Activated CD4-positive, alpha-beta T cell treated with anti-CD3 and anti-CD28 coated beads for 4 hours (primary cell): ENCODE measurements at places on chromosomes 3 and 15.

DNA sequence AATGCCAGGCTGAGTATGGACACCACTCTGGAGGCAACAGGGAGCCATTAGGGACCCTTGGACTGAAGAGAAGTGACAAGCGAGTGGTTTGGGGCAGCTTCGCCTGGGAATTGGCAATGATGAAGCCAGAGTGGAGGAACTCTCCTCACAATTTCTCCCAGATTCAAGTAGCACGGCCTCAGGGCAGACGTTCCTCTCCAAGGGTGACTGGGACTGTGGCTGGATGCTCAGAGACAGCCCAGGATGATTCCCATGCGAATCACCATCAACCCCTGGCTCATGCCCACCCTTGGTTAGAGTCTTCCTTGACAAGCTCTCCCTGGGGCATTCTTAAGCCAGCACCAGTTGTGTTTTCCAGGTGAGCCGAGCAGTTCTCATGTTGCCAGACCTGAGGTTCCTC, 16.3 kb upstream of the DOCK3 start:
- no peak for DNase-seq

- no peak for DNase-seq
These were observed 124.3 kb upstream of the LSAMP start for GRCh38 chr3:116569611-116570010.

DNA sequence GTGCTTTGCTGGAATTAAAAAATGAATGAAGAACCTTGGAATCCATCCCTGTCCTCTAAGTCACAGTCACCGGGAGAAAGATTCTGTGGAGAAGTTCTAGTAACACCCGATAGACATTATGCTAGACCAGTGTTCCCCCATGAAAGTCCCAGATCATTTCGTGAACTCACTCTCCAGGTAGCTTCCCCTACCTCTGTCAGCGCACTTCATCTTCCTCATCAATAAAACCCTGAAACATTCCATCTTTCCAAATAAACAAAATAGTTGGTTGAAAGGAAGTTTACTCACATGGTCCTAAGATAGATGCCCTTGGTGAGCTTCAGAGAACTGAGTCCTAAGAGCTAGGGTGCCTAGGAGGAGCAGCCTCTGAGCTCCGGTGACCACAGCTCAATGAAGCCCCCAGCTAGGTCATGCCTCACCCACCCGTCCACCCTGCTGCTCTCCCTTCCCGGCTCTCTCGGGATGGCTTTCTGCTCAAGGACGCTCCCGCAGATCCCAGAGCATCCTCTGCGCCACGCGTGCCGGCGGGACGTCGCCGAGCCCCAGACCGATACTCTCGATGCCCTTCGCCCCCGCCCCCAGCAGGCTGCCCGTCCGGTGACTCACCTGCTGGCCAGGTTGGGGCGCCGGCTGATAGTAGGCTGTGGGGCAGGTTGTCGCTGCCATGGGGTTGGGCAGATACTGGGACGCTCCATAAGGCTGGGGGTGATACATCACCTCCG, 776 bp downstream of the VGLL3 start:
- no peak for DNase-seq

DNA sequence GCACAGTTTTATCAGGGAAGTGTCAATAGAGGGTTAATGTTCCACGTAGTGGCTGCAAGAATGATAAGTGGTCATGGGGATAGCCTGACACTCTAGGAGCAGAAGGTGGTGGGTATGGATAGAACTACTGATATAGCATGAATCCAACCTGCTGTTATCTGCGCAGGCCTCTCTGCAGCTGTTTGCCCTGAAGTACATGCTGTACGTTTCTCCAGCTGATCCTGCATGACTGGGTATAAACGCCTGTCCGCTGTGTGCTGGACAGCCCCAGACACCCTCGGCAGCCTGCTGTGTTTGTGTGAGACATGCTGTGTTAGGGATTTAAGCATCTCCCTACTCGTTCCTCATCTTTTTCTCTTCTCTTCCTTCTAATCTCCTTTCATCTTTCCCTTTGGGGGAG, 87.1 kb downstream of the LPP start:
- DNase-seq, result no peak

DNA sequence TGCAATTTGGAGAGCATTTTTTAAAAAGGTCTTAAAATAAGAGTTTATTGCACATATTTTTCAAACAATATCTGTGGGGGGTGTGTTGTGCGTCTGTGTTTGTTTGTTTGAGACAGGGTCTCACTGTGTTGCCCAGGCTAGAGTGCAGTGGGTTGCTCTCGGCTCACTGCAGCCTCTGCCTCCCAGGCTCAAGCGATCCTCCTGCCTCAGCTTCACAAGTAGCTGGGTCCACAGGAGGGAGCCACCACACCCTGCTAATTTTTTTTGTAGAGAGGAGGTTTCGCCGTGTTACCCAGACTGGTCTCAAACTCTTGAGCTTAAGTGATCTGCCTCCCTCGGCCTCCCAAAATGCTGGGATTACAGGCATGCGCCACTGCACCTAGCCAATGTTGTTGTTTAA, 2.7 kb downstream of the MLF1 start:
- no peak for DNase-seq

- DNase-seq, result no peak
These were observed 30.6 kb upstream of the RASA2 start for GRCh38 chr3:141456301-141456625.

GRCh38 chr3:19765954-19766353, 168.1 kb downstream of the EFHB start:
- no peak for DNase-seq

DNA sequence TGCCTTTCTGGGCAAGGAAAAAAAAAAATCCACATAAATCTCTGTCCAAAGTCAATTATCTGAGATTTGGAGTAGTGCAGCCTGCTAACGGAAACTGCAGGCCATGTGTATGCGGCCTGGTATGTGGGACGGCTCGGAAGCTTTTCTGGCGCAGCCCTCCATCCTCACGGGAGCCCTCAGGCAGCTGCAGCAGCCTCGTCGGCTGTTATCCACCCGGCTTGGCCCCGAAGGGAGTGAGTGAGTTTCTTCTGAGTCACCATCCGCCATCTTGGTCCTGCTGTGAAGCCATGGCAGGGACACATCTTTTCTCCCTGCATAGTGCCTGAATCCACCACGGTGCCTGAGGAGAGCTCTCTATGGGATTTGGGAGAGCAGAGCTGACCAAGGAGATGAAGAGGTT, 62.8 kb downstream of the POLR2M start:
- no peak for DNase-seq

DNA sequence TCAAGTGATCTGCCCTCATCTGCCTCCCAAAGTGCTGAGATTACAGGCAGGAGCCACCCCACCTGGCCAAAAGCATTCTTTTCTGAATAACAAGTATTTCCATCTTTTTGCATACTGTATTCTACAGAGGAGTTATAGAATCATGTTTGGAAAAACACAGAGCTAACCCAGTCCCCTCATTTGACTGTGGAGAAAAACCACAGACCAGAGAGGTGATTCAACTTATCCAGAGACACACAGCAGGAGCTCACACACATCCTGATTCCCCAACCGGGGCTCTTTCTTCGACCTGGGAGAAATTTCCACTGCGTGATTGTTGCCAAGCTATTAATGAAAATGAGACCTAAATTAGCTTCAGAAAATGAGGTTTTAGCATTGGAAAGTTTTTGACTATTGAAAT, 176.1 kb upstream of the TLE3 start:
- DNase-seq, result no peak

GRCh38 chr15:39974656-39975230, 40.8 kb downstream of the EIF2AK4 start:
- no peak for DNase-seq

DNA sequence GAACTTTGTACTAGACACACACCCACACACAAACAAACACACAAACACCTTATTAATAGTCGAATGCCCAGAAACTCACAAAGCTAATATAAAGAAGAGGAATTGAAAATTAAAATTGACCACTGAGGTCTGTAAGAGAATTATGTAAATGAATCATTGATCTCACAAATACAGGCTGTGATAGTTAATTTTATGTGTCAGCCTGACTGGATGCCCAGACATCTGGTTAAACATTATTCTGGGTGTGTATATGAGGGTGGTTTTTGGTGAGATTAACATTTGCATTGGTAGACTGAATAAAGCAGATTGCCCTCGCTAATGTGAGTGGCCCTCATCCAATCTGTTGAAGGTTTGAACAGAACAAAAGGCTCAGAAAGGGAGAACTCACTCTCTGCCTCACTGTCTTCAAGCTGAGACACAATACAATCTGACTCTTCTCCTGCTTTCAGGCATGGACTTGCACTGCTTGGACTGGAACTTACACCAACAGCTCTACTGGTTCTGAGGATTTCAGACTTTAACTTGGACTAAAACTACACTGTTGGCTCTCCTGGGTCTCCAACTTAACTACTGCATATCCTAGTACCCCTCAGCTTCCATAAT, 199.4 kb upstream of the TTC14 start:
- no peak for DNase-seq

- no peak for DNase-seq
These were observed 13.8 kb downstream of the ALDH1A3 start for GRCh38 chr15:100893261-100893963.

DNA sequence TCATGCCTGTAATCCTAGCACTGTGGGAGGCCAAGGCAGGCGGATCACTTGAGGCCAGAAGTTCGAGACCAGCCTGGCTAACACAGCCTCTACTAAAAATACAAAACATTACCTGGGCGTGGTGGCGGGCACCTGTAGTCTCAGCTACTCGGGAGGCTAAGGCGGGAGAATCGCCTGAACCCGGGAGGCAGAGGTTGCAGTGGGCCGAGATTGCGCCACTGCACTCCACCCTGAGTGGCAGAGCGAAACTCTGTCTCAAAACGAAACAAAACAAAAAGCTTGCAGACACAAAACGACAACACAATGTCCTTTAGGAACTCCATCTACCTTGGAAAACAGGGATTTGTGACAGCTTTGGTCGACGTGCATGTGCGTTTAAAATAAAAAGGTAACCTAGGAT, 716 bp upstream of the KLHL24 start:
- no peak for DNase-seq

- no peak for DNase-seq
These were observed 232.6 kb downstream of the ABHD5 start for GRCh38 chr3:43923104-43923882.

GRCh38 chr3:8371085-8371551, 130.5 kb upstream of the LMCD1 start:
- no peak for DNase-seq

DNA sequence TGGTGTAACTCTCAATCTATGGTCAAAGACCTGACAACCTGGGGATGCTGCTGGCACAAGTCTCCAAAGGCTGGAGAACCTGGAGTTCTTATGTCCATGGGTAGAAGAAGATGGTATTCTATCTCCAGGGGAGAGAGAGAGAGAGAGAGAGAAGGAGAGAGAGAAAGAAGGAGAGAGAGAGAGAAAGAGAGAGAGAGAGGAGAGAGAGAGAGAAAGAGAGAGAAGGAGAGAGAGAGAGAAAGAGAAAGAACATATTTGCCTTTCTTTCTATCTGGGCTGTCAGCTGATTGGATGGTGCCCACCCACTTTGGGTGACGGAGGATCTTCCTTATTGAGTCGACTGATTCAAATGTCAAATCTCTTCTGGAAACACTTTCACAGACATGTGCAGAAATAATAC, 84.6 kb downstream of the PPM1L start:
- DNase-seq, result no peak

DNA sequence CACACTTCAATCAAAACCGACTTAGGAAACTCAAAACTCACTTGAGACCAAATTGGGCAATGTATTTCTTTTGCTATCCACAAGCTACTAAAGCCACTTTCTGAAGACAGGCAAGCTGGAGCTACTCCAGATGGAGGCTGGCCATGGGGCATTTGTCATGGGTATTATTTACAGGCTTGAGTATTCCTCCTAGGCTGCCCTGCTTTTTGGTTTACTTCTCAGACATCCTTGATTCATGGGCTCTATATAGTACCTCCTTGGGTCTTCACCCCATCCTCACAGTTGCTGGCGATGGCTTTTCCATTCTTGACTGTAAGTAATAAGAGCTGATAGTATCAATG, 18.6 kb upstream of the SYNM start:
- no peak for DNase-seq

DNA sequence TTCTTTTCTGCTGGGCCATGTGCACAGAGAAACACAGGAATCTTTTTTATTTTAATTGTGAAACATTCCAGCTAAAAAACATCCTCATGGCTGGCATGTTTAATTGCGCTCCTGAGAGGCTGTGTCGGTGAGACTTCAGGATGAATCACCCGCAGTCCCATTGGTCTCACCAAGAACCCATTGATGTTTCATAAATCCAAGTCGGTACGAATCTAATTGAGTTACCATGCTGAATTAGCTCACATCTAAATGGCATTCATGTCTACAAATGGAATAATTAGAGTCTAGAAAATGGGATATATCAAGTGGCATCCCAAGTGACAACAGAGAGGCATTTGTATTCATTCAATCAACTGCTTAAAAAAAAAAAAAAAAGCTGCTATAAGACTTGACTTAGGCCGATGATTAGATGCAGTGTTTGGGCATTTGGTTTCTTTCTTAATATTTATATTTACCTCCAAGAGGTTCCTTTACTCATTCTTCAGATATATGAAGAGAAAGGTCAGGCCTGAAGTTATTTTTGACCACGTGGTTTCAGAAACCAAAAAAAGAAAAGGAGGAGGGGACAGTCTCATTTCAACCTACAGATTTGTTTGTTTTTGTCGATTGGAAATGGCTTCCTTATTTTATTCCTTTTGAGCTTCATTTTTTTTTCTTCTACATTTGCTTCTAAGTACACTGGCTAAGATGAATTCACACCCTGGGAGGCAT, 79.1 kb upstream of the FOXB1 start:
- DNase-seq, result no peak

DNA sequence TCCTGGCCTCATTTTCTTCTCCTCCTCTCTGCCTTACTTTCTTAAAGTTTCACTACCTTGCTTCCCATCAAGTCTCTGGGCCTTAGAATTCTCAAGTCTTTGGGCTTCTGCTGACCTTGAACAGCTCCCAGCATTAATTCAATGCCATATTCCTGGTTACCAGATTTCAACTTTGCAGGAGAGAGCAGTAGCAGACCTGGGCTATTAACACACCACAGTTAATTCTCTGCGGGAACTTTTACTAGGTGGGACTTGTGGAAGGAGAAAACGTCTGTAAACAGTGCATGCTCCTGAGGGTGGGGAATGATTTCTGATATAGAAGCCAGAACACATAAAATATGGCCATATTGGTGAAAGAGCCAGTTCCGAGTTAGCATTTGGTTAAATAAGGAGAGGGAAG, 214.6 kb downstream of the MEIS2 start:
- no peak for DNase-seq

DNA sequence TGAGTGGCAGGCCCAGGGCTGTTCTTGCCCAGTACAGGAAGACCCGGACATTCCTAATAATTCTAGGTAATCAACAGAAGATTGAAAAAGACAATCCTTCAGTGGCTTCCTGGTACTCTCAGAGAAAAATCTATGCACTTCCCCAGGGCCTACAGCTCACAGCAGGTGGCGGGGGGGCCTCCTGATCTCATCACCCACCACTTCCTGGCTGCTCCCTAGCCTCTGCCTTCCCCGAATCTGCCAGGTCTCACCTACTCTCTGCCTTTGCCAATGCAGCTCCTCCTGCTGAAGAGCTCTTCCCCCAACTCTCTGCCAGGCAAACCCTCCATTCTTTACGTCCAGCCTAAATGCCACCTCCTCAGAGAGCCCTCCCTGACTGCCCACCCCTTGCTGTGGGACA, 37.5 kb downstream of the EHD4 start:
- DNase-seq, result peak; percentile 78

- no peak for DNase-seq
These were observed 103.3 kb upstream of the COL8A1 start for GRCh38 chr3:99534951-99535704.

- no peak for DNase-seq
These were observed 6.2 kb downstream of the GRK7 start for GRCh38 chr3:141769221-141769894.

- no peak for DNase-seq
These were observed 35.7 kb downstream of the CCDC80 start for GRCh38 chr3:112605285-112605684.

GRCh38 chr15:28948036-28948435, 62.3 kb downstream of the APBA2 start:
- no peak for DNase-seq
